ENCODE measurements at places on chromosomes 4 and X.
A peak's percentile ranks its signal among the peaks of the same experiment; 100 is the strongest.

DNA sequence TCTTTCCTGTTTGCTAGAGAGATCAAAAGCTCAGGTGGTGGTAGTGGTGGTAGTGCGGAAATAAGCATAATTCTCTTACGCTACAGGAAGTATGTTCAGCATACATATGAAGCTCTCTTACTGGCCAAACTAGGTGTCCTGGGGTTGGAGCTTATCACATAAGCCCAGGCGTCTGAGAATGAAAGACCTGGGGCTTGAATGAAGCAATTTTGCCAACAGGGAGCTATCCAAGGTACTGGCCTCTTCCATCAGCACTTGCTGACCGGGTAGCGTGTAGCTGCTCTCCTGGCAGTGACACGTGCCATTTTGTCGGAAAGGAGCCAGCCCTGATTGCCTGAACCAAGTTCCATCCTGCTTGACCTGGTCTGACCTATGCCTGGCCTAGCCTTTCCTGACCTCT, 65.9 kb upstream of the HPF1 start:
- DNase-seq = peak; percentile 5

DNA sequence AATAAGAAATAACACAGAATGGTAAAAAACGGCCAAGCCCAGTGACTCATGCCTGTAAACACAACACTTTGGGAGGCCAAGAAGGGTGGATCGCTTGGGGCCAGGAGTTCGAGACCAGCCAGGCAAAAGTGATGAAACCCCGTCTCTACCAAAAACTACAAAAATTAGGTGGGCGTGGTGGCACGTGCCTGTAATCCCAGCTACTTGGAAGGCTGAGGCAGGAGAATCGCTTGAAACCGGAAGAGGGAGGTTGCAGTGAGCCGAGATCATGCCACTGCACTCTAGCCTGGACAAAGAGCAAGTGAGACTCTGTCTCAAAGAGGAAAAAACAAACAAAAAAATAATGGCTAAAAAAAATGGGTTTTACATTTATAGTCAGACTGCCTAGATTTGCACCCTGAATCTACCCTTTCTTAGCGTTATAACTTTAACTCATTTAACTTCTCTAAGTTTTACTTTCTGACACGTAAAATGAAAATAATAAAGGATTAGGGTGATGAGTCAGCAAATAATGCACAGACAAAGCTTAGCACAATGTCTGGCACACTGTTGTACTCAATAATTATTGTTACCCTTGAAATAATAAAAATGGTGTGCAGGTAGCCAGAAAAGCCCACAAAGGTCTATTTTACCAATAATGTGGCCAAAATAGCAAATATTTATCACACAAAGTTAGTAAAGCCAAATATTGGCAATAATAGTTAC, 55.0 kb downstream of the ATP11C start:
- DNase-seq = no peak

DNA sequence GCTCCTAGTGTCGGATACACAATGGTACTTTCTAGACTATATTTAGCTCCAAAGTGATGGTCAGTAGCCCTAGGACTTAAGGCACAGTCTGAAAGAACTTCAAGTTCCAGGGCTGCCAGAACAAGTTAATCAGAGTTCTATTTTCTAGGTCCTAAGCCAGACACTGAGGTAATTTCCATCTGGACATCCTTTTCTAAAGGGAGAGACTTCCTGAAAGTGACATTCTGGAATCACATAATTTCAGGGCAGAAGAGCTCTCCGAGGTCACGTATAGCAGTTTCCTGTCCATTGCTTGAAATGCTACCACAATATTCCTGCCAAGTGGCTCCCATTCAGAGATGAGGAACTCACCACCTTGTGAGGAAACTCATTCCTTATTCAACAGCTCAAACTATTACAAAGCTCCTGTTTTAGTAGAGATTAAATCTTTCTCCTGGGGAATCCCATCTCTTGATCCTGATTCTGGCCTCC, 117.9 kb downstream of the COL25A1 start:
- no peak for DNase-seq

DNA sequence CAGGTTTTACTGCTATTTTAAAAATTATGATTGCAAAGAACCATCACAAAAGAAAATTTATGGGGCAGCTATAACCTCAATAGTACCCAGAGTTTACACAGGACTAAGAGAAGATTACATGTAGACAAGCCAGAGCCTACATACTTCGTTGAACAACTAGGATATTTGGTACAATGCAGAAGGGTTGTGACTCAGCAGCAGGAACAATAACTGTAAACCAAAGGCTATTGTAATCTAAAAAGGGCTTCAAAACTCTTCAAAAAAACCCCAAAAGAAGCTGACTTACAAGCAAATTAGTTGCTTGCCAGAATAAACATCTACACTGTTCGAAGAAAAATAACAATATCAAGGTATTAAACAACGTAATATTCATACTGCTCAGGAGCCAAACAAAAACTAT, 618.0 kb downstream of the STPG2 start:
- no peak for DNase-seq

GRCh38 chr4:20096911-20097310, 154.8 kb upstream of the SLIT2 start:
- DNase-seq = no peak

DNA sequence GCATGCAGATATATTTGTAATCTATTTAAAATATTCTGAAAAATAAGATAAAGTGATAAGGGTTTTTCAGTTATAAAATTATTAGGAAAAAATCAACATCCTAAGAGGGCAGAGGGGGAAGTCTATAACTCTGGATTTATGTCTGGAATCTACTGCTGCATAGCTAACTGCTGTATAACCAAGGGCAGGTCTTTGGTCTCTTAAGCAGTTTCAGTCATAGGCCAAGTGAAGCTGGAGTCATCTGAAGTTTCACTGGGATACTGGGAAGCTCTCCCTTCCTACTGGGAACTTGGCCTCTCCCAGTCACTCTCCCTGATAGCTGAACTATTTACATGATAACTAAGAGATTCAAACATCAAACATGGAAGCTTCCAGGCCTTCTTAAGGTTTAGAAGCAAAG, 1409.9 kb upstream of the PCDH7 start:
- DNase-seq = no peak

DNA sequence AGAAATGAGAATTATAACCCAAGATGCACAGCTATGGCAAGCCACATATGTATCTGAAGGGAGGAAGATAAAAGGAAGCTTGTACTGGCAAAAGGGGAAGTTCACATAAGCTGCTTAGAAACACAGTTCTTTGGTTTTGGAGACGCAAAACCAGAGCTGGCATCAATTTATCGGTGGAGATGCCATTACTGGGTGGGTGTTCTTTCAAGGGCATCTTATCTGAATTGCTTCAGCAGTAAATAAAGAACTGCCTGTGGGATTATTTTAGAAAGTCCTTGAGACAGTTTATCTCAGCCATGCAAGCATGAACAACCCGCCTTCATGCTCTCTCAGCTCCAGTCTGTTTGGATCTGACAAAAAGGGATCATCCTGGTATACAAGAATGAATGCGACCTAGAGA, 60.8 kb downstream of the DDX60 start:
- DNase-seq = peak; percentile 3

- DNase-seq = no peak
These were observed 256.9 kb downstream of the PARM1 start for GRCh38 chr4:75189711-75190335.

DNA sequence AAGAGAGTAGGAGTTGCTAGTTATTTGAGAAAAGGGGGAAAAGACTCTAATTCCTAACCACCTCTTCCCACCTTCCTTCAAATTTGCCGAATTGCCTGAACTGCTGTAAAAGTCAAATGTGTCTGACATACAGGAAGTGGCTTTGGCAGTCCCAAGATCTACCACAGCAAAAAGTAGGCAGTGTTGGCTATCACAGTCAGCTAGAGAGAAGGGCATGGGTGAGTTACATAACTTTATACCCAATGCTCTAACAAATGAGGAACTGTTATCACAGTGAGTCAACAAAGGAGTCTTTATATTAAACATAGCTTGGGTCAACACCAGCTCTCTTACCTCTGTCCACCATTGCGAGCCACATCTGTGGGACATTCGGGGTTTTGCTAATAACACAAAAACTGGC, 2.4 kb upstream of the MBNL3 start:
- DNase-seq = peak; percentile 80

- no peak for DNase-seq
These were observed 2.7 kb downstream of the HAND2 start for GRCh38 chr4:173527103-173527891.

- no peak for DNase-seq
These were observed 57.2 kb downstream of the CASP6 start for GRCh38 chr4:109645874-109646710.

DNA sequence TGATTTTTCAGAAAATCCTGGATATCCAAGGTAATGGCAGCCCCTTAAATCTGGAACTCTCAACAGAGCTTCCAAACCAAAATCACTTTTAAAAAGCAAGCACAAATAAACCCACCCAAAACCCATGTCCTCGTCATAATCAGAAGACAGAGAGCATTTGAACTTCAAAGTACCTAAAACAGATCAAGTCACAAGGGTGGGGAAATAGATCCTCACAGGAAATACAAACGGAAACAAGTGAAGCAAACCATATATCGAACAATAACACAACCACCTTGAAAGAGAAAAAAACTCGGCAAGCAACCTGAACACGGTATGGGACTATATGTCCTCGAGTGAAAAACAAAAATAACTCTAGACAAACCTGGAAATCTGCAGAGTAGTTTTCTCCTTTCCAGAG, 15.9 kb upstream of the CCNQ start:
- no peak for DNase-seq

- DNase-seq = peak; percentile 16
These were observed 3.5 kb downstream of the BEND4 start for GRCh38 chr4:42149004-42149403.

- no peak for DNase-seq
These were observed 1009.1 kb upstream of the IGFBP7 start for GRCh38 chr4:58119298-58119697.

DNA sequence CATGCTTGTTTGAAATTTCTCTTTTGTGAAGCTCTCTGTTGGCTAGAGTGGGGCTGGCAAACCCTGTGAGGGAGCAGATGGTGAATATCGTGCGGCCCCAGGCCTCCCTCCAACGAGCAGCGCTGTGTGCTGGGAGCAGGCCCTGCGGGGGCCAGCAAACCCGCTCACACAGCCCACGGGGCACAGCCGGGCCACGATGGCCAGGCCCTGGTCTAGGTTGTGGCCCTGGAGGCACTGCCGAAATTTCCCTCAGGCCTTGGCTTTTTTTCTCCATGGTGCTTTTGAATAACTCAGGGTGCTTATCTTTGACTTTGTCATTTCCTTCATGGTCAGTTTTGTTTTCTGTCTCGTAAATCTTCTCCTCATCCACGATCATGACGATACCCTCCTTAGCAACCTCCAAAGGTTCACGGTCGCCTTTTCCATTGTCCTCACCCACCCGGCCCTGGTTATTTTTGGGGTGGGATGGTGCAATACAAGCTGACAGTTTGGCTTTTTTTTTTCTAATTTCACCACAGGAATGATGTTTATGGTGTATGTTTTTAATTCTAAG, 20.7 kb downstream of the PCGF3 start:
- DNase-seq = no peak

DNA sequence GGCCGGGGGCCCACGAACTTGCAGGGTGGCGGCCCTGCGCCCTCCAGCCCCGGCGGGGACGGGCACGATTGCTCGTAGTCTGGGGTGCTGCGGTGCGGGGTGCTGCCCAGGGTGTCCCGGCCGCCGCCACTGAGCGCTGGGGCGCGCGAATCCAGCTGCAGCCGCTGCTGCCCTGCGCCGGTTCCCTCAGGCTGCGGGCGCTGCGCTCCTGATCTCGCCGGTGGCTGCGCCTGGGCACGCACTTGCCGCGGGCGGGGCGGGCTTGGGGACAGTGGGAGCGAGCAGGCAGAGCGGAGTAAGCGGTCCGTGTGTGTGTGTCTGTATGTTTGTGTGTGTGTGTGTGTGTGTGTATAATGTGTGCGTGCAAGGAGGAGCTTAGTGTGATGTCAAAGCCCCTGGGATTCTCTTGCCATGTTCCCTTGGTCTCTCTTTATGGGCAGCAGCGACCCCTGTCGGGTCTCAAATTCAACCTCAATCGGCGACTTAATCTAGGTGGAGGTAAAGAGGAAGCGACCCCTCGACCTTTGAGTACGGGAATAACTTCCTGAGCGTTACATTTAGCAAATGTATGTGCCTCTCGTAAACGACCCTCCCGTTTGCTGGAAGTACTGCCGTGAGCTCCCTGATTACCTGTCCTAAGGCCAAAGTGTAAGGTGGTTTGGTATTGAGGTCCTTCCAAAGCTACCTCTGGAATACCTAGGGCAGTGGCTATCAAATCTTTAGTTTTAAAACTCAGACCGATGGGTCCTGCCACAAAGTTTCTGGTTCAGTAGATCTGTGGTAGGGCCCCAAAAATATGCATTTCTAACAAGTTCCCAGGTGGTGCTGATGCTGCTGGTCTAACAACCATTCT, at the start of gene RNF150:
RNF150 (minus strand) TSS at position 324 of the 853 bp plus-strand sequence.
- DNase-seq = peak; percentile 69

GRCh38 chrX:49242545-49243066, 7.3 kb downstream of the CCDC22 start:
- no peak for DNase-seq

DNA sequence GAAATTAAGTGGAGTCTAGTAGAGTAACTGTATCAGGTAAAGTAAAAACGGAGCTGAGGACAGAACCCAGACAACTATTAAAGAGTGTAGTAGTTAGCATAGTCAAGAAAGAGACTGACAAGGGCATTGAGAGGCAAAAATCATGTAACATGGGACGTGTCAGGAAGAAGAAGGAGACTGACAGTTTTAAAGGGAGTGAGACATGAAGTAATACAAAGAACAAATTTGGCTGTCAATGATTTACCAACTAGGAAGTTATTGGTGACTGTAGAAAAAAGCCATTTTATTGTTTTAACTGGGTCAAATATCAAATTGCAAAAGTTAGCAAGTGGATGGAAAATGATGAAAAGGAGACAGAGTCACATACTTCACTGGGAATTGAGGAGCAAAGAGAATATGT, 422.3 kb downstream of the MAPK10 start:
- no peak for DNase-seq

- no peak for DNase-seq
These were observed 1757.6 kb downstream of the ARAP2 start for GRCh38 chr4:34486461-34487363.

DNA sequence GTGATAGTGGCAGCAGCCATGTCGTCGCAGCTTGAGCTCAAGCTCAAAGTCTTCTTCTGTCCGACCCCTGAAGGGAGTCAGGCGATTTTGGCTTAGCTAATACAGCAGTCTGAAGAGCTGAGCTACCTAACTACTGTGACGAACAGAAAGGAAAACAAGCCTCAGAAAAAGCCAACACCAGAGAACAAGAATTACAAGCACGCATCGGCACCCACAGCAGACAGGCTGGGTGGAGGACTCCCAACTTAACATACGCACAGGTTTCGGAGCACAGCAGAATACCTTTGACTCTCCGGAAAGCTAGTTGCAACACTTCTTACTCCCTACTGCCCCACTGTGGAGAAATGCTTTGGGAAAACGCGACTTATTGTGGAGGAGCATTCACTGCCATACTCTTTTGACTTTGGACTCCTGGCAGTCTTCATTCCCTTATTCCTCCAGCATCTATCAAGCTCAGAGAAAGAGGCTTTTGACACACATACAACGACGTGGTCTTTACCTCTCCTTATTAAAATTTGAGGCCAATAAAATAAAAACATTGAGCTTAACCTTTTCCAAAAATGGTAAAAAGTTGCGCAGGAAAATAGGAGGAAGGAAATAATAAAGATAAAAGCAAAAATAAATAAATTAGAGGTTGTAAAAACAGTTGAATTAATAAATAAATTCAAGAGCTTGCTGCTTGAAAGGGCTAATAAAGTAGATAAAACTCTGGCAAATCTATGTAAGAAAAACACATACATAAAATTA, 41.3 kb upstream of the GPC3 start:
- DNase-seq = no peak

GRCh38 chr4:95095348-95095974, 337.7 kb downstream of the BMPR1B start:
- peak; percentile 56 for DNase-seq

- DNase-seq = no peak
These were observed 11.2 kb downstream of the ZXDA start for GRCh38 chrX:57899064-57899463.

All from NAMALWA (cell line).